ENCODE measurements at places on chromosomes 1 and 21.

DNA sequence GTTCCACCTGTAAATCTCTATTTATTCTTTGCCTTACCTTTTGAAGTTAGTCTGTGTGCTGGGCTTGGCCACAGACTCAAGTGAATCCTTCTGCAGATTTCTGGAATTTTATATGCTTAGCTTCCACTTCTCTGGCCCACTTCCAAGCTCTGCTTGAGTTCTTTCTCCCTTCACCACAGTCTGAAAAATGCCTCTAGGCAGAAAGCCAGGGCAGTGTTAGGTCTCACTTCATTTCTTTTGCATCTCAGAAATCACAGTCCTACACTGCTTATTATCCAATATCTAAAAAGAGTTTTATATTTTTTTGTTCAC is 48.9 kb downstream of the INKA2 start:
- peak; percentile 96 for DNase-seq

GRCh38 chr1:95197616-95198252 is 36.3 kb upstream of the RWDD3 start:
- peak; percentile 29 for DNase-seq

DNA sequence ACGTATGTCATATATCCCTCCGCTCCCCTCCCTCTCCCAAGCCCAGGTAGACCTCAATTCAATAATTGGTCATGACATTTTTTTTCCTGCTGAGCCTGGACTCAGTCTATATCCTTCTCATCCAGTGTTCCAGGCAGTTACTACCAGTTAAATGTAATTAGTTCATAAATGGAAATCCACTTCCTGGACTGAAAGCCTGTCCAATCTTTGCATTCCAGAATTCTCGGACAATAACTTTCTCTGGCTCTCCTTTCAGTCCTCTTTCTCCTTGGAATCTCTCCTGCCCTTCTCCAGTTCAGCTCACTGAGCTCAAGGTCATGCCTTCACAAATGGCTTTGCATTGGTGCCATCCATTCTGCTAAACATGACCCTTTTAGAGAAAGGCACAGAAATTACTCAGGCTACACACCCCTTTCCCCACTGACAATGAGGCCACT is 34.8 kb downstream of the VWA5B1 start:
- no peak for DNase-seq

DNA sequence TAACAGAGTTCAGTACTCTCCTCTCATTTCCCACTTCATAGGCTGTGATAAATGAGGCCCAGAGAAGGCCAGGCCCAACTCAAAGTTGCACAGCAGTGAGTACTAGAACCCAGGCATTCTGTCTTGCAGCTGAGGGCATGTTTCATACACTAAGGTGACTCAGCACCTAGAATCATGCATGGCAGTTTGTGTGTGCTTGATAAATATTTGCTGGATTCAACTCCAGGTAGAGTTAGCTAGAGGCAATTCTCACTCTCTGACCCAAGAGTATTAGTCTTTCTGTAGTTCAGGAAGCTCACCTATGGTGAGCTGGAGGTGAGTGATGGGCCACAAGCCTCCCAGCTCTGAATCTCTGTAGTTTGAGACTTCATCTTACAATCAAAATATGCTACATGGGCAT is 10.7 kb downstream of the NKAIN1 start:
- DNase-seq = no peak

GRCh38 chr1:111795401-111795800 is 39.7 kb downstream of the DDX20 start:
- DNase-seq = no peak
